ENCODE measurements at places on chromosomes 1 and 21.

DNA sequence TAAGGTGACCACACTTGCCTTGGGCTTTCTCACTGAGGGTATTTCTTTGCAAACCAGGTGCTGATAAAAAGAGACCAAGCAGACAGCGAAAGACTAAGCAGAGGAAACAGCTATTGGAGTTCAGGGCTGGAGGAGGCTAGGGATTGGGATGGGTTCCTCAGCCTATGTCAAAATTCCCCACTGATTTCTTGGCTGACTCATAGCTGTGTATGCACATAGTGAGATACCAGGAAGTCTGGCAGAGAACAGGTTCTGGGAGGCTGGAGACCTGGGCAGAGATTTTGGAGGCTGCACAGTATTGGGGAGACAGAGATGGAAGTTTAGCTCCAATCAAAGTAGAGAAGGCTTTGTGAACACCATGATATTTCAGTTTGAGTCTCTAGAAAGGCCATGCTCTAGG is 25.3 kb downstream of the YARS1 start:
- no peak for DNase-seq

GRCh38 chr1:223844787-223845036 is 1.0 kb downstream of the TP53BP2 start:
- DNase-seq, result no peak

DNA sequence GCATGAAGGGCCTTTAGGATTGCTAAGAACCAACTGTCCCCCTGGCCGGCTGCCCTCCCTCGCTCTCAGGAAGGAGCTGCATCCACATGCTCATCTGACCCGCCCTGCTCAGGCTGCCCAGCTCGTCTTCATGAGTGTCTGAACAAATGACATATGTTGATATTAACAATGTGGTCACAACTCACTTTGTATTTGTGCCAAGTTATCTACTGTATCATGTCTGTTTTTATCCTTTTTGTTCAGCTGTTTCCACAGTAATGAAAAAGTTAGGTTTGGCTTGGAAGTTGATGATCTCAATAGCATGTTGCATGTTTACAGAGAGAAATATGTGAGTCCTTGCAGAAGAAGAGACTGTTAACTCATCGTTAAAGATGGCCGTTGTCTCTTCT is 75.1 kb downstream of the PHTF1 start:
- no peak for DNase-seq

DNA sequence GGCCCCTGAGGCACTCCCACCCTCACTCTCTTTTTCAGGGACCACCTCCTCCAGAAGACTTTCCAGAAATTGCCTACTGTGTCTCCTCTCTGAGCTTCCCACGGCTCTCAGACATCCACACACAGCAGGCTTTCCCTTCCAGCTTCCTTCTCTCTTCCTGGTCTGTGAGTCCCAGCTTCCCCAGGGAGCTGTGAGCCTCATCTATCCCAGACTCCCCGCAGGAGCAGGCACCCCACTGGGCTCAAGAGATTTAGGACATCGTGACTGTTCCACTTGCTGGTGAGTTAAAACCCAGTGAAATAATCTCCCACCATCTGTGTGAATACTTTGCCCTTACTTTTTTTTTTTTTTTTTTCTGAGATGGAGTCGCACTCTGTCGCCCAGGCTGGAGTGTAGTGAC is 22.0 kb upstream of the PRELP start:
- no peak for DNase-seq

DNA sequence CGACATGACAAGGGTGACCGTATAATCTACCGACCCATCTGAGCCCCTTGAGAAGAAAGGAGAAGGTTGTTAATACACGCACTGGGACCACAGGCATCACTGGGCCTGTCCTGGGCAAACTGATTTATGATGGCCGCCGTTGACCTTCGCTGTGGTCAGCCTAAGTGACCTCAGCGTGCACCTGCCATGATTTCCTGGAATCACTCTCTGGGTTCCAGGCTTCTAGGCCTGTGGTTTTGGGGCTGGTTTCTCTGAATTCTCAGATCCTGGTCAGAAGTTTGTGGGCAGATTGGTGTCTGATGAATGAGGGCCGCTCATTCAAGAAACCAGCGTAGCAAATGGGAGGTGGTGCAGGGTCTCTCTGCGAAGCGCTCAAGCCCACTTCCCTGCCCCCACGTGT is 64.0 kb downstream of the SIK1 start:
- DNase-seq, result no peak

DNA sequence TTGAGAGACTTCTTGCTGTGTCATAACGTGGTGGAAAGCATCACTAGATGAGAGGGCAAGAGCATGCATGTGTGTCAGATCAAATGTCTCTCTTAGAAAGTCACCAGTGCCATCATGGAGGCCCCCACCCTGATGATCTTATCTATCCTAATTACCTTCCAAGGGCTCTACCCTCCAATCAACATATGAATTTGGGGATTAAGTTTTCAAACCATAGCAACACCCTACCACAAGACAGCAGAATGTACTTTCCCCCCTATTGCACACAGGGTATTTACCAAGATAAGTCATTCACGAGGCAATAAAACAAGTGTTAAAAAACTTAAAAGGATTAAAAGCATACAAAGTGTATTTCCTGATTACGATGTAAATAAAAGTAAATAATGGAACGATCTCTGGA is 515.6 kb downstream of the LMO4 start:
- DNase-seq, result no peak

GRCh38 chr21:42554251-42554961 is 40.8 kb downstream of the SLC37A1 start:
- no peak for DNase-seq

GRCh38 chr1:6970221-6970620 is 185.0 kb downstream of the CAMTA1 start:
- no peak for DNase-seq

DNA sequence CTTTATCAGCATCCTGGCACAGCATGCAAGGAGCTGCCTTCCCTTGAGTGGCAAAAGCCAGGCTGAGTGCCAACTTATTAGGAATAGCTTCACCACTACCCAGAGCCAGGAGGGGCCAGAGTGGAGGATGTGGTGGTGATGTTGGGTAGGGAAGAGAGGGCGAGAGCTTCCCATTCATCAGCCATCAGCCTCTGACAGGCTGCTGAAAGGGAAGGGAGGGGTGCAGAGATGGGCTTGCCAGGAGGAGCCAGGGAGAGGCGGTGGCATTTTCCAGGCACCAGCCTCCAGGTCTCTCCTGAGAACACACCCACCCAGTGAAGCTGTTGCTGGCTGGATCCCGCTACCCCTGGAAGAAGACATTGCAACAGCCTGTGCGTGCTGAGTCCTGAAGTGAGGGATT is 168.5 kb downstream of the ACTL8 start:
- DNase-seq, result no peak

DNA sequence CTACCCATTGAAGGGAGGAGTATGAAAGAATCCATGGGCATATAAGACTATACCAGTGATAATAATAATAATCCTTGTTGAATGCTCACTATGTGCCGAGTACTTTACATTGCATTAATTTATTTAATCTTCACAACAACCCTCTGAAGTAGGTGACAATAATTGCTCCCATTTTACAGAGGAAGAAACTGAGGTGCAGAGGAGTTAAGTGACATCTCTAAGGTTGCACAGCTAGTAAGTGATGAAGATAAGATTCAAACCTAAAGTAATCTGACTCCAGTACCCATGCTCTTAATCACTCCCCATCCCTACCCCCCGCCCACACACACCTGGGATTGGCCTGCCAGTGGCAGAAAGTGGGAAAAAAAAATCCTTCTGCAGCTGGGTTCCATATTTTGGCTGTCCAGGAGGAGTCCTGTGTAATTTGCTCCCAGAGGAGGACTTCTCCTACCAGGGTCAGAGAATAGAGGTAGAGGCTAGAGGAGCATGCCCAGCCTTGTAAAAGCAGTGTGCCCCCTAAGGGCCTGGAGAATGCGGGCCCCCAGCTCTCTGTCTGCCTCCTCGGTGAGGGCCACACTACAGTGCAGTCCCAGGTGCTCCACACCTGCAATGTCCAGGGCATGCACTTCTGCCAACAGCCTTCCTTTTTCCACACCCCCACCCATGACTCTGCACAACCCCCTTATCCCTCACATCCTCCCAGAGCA is 57.8 kb downstream of the TMEM53 start:
- no peak for DNase-seq

DNA sequence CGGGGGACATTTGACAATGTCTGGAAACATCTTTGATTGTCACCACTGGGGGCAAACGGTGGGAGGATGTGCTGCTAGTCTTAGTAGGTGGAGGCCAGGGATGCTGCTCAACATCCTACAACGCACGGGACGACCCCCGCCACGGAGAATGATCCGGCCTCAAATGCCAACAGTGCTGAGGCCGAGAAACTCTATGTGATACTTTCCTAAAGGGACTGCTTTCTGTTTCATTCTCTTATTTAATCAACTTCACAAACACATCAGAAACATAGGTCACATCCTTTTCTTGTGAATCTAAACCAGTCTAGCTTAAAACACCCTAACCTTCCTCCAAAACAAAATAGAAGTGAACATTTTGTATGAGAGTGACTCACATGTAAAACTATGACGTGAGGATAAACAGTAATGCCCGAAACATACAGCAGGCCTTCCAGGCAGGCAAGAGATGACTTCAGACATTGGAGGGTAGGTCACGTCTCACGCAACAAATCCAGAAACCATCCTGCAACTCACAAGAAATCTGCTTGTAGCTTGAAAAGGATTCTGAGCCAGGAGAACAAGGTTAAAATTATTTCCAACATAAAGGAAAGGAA is 37.2 kb upstream of the ETS2 start:
- no peak for DNase-seq

DNA sequence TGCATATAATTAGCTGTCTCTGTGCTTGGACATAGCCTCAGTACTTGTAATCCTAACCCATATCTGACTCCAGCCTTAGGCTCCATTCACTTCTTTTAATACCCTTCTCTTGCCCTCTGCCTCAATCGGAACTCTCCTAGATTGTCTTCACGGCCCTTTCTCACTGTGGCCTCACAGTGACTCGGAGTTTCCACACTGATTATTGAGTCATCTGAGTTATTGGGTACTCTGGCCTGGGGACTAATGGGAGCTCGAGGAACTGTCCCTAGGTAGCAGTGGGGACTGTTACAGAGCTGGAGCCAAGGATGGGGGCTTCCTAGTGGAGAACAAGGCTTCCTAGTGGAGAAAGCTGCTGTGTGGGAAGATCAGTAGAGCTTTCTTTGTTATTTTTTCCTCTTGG is 17.0 kb downstream of the TRAF5 start:
- no peak for DNase-seq

GRCh38 chr1:55280731-55281130 is 65.6 kb upstream of the USP24 start:
- DNase-seq, result no peak

DNA sequence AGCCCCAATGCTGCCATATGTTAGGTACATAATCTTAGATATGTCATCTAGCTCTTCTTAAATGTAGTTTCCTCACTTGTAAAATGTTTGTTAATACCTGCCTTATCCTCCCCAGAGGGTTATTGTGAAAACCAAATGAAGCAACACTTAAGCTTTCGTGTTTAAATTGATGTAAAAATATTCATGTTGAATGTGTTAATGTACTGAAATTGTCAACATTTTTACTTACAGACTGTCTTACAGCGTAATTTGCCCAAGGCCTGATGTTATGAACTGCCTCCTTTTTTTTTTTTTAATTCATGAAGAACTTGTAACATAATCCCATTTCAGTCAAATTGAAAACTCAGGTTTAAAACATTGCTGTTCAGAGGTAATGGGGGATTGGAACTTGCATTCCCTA is 25.6 kb upstream of the ENAH start:
- DNase-seq, result no peak

GRCh38 chr1:233240829-233241682 is 54.5 kb downstream of the PCNX2 start:
- DNase-seq, result peak; percentile 68

- DNase-seq, result no peak
Observed at GRCh38 chr21:37364722-37365121, 1.9 kb upstream of the DYRK1A start.

DNA sequence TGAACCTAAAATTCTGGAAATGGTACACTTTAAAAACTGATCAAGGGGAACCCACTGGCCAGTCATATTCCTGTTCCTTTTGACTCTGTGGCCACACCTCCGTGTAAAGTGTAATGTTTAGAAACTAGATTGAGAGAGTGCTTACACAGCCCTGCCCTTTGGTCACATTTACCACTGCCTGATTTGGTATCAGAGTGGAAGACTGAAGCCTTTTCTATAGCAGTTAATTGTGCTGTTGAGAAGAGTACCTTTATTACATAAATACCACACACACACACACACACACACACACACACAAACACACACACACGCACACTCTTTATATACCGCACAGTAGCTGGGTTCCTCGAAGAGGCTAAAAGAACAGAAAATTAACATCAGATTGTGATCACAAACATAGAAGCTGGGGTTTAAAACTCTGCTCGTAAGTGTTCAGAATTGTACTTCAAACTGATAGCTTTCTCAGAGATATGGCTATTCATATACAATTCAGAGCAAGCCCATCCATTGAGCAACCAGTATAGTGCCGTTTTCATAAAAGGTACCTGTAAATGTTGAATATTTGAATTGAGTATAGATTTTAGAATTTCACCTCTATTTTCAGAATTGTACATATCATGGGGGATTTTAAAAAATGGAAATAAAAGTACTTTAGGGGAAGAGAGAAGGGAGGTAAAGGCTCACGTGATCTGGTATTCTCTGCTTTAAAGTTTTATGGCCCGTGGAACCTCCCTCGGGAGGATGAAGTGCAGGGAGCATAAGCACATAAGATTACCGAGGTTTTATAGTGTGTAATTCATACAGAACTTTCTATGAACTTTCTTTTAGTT is 37.5 kb downstream of the CAMTA1 start:
- DNase-seq, result peak; percentile 57

DNA sequence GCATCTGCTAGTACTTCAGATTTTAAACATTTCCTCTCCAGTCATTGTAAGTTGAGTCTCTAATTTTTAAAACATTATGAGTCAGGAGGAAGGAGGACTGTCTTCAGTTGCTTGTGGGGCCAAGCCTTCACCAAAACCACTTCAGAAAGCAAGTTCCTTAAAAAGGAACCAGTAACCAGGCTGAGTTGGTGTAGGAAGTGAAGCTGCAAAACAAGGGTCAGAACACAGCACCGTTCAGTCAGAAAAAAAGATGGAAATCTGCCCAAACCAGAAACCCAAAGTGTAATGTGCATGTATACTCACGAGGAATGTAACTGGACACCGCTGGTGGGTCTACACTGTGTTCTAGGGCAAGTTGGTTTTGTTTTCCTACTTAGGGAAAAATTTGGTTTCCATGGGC is 402.1 kb downstream of the SETD4 start:
- no peak for DNase-seq

DNA sequence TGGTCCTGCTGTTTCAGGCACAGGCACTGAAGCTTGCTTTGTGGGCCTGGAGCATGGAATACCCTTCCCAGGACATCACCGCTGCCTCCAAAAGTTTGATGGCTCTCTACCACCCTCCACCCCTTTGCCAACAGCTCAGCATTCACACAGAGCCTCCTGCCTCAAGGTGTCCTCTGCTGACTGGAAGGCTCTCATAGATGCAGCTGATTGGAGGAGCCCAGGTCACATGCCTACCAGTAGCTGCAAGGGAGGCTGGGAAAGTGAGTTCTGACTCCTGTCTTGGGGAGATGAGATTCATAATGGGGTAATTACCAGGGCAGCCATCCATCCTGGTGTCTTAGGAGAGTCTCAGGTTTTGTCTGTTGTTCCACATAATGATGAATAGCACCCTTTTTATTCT is 124.8 kb upstream of the GRIK3 start:
- no peak for DNase-seq

All from renal pelvis (tissue), 12 donors.